ENCODE measurements at places on chromosomes 7 and 10. TPM values are rescaled to one million over a fixed set of nuclear protein-coding genes. Genes with fewer than 3 reads are reported as not detected.

PON1 gene
- not detected for total RNA-seq

CPN1 gene
- total RNA-seq: not detected

OR6V1 gene
- not detected for total RNA-seq

GATA3 gene
- 0.12 TPM for total RNA-seq

COL17A1 gene
- total RNA-seq: not detected

TCF7L2 gene
- 9.7 TPM for total RNA-seq

SPDYE9 gene
- 0.54 TPM for total RNA-seq

GRID2IP gene
- total RNA-seq: not detected

GPNMB gene
- 2.7 TPM for total RNA-seq

CPXM2 gene
- not detected for total RNA-seq

GRID1 gene
- 0.05 TPM for total RNA-seq

GNAI1 gene
- 26.4 TPM for total RNA-seq

RNF148 gene
- 0.25 TPM for total RNA-seq

PRDX3 gene
- total RNA-seq: 336 TPM

SLC29A4 gene
- 2.5 TPM for total RNA-seq

ITGB8 gene
- 18.5 TPM for total RNA-seq

SLC26A4 gene
- total RNA-seq: 0.22 TPM

SLC18A3 gene
- not detected for total RNA-seq

CDC14C gene
- 0.23 TPM for total RNA-seq

All from NCI-H460 (cell line).